ENCODE measurements at places on chromosomes 4 and X. TPM values are rescaled to one million over a fixed set of nuclear protein-coding genes. Genes with fewer than 3 reads are reported as not detected.

DNA sequence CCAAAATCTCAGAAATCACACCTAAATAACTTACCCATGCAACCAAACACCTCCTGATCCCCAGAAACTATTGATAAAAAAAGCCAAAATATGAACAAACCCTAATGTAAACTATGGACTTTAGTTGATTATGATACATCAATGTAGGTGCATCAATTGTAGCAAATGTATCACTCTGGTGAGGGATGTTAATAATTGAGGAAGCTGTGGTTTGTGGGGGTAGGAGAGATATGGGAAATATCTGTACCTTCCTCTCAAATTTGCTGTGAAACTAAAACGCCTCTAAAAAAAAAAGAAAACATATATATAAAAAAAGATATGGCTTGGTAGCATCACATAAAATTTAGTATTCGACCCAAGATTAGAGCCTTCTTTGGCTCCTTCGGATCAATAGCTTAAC, 144.3 kb upstream of the CPEB2 start:
- DNase-seq: no peak

Gene NWD2
- total RNA-seq: 0.08 TPM

DNA sequence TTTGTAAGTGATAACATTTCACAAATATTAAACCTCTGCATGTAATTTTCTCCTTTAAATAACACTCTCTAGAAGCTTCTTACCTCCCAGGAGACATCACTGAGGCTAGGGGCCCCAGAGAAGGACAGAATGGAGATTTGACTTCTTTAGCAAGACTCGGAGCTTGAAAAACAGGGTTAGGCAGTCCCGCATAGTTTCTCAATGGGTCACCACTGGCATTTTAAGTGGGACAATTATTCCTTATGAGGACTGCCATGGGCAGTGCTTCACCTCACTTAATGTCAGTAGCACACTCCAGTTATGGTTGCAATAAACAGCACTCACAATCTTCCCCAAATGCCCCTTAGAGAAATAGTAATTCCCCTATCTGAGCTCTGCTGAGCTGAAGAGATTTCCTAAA, 66.7 kb upstream of the NOCT start:
- no peak for DNase-seq

Gene SSX3
- total RNA-seq: not detected

All from Right ventricle myocardium inferior (tissue), 1 donor.